Stimulated activated effector memory CD8-positive, alpha-beta T cell treated with anti-CD3 and anti-CD28 coated beads, Interleukin-12 subunit alpha, Interleukin-12 subunit beta, amount 100 ng/mL, for 72 hours (primary cell): ENCODE measurements at places on chromosomes 16 and 17.
A peak's percentile ranks its signal among the peaks of the same experiment; 100 is the strongest.

GRCh38 chr17:40796846-40797245, 2.9 kb downstream of the KRT28 start:
- DNase-seq = no peak

GRCh38 chr17:78322858-78323455, 36.9 kb downstream of the SOCS3 start:
- no peak for DNase-seq

DNA sequence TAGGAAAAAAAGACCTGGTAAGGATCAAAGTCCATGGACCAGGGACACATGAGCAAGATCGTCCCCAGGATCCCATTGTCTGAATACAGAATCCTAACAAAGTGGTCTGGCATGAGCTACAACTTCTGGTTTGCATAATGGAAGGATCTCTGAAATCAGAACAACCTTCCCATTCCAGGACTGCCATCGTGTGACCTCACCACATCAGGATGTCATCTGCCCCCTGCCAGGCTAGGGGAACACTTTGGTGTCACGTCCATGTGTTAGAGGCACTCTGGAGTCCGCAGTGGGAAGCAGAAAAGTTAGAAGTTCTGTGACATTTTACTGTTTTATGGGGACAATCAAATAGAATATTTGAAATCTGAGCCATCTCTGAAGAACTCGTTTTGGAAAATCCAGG, 160.7 kb downstream of the RGS9 start:
- no peak for DNase-seq

DNA sequence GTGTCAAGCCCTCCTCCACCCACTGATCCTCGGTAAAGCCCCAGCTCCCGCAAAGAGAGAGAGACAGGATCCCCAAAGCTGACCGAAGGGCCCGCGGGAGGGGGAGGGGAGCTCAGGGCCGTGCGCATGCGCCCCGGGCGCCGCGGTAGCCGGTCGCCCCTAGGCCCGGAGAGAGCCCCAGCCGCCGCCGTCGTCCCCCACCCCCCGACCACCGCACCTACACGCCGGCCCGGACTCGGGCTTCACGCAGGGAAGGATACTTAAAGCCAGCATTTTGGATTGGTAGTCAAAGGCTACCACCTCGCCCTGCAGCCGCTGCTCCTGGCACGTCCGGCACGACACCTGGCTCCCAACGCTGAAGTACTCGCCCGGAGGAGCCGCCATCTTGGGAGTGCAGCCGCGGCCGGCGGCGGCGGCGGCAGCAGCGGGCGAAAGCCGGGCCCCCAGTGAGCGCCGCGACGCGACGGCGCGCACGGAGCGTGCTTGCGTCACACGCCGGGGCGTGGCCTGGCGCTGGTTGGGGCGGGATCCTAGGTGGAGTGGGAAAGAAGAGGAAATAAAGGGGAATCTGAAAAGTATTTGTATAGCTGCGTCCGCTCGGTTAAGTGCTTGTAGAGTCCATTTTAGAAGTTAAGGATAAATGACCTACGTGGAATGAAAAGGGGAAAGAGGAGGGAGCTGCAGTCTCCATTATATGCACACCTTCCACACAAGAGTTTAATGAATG, at the start of gene LSM12:
LSM12 (minus strand) TSS at position 468 of the 727 bp plus-strand sequence; CDS start at position 384, 84 bp downstream.
- peak; percentile 93 for DNase-seq

GRCh38 chr16:89335803-89336485, 118.4 kb downstream of the ZNF778 start:
- DNase-seq = no peak

GRCh38 chr17:69651921-69652320, 237.4 kb downstream of the MAP2K6 start:
- no peak for DNase-seq

DNA sequence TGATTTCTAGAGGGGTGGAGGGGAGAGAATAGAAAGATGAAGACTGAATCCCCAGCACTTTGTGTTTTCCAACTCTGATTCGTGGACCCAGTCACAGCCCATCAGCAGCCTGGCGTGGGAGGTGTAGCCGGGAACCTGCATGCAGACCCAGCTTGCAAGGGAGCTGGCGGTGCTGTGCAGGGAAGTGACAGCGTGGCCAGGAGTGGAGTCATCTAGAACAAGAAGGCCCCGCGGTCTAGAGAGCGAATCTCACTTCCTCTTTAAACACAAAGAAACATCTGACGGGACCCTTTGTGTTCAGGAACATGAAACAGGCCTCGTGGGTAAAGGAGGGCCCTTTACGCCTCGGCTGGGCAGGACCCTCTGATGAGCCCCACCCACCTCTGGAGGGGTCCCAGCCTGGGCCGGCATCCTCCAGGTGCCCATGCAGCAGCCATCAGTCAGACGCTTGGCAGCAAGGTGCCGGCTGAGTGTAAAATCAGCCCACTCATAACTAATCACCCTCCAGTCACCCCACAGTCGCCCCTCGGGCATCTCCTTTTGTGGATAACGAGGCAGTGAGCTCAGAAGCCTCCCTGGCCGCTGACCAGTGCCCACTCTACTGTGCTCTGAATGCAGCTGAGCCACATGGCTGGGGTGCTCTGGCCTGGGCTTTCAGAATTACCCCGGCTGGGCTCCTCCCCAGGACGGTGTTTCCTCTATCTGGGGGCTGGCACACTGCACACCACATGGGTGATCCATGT, 4.4 kb downstream of the SNAI3 start:
- peak; percentile 74 for DNase-seq
